ENCODE measurements at places on chromosomes 3 and 15.

GRCh38 chr3:133301731-133302130, 98.1 kb upstream of the BFSP2 start:
- no peak for DNase-seq

DNA sequence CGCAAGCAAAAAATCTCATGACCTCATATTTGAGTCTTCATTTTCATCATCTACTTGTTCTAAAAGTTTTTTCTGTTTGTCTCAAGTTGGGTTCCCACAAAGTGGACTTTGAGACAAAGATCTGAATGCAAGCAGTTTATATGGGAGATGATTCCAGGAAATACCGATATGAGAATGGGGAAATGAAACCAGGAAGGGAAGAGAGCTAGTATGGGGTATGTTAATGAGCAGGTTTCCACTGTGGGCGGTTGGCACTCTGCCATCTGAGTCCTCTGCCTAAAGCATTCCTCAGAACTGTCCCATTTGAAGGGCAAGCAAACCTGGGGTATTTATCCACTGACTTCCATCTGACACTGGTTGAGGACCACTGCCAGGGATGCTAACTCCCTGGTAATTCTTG, 8.8 kb downstream of the ADPRH start:
- DNase-seq, result no peak

- DNase-seq, result no peak
Measured at GRCh38 chr3:59456852-59457485, 407.1 kb upstream of the CFAP20DC start.

DNA sequence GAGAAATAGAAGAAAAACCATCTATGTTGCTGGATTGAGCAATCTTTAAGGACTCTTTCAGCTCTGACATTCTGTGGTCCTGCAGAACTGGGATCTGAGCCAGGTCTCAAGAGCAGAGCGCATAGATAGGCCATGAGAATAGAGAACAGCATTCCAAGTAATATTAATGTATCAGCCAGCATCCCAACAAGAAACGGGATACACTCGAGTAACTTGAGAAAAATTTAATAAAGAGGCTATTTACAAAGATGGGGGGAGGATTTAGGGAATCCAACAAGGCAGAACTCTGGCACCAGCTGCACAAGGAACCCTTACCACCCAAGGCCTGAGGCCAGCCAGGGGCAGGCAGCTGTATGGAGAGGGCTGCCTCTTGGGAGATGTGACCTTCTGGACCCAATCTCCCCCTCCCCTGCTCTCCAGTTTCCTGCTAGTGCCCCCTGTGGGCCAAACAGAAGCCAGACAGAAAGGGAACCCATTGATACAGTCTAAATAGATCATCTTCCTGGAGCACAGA, 8.2 kb downstream of the TMOD2 start:
- DNase-seq, result peak; percentile 72

- no peak for DNase-seq
Measured at GRCh38 chr3:194841515-194841841, 155.8 kb downstream of the FAM43A start.

GRCh38 chr3:17194116-17194515, 309.4 kb downstream of the PLCL2 start:
- DNase-seq, result peak; percentile 77

DNA sequence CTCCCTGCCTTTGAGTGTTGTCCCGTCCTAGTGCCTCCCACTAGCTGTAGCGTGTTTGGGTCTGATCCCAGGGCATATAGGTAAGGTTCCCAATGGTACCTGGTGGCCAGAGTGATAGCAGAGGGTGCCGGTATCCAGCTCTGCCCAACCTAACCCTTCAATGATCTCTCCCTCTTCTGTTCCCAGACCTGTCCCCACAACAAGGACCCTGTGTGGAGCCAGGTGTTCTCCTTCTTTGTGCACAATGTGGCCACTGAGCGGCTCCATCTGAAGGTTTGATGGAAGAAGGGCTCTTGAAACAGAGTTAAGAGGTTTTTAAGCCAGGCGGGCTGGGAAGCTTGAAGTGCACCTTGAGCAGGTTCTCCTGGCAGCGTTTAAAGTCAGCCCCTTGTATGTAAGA, 35.5 kb downstream of the ESYT3 start:
- no peak for DNase-seq

- no peak for DNase-seq
Measured at GRCh38 chr15:47588958-47589357, 128.3 kb upstream of the SEMA6D start.

DNA sequence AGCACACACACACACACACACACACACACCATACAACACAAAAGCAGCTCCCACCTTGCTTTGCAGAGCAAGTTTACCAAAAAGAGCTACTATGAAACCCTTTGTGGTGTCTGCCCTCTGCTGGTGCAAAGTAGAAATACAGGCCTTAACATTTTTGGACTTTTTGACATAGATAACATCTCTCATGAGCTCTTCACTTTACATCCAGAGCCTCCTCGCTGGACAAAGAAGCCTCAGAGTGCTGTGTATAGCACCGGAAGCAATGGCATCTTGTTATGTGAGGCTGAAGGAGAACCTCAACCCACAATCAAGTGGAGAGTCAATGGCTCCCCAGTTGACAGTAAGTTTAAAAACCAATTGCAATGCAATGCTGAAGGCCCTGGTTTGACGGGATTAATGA, 157.9 kb downstream of the CHL1 start:
- DNase-seq, result peak; percentile 72

GRCh38 chr3:120469882-120470301, 19.1 kb upstream of the FSTL1 start:
- peak; percentile 29 for DNase-seq

DNA sequence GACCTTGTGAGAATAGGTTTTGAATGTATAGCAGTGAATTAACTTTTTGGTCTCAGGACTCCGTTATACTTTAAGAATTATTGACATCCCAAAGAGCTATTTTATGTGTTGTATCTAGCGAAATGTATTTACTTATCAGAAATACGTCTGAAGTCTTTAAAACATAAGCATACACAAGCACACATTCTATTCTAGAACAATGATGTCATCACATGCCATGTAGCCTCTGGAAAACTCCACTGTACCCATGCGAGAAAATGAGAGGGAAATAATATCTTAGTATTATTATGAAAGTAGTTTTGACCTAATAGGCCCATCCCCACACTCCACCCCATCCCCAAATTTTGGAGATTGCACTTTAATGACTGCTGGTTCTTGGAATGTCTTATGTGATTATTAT, 1.5 kb downstream of the POLR2M start:
- no peak for DNase-seq

Data from G401 (cell line).